ENCODE measurements at places on chromosomes 4 and X.

DNA sequence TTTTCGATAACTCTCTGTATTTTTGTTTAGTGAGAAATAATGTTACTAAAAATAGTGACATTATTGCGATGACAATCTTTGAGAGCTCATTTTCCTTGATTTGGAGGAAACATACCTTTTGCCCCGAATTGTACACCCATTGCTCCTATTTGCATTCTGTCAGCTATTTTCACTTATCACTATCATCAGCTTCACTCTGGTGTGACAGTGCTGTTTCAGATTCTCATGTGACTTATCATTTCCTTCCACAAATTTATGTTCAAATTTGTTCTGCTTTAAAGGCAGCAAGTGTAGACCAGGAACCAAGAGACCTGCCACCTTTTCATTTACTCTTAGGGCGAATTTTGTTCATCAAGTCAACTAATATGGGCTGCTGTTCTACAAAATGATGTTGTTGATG, 179.4 kb downstream of the RBM46 start:
- DNase-seq, result no peak

- DNase-seq, result no peak
Measured at GRCh38 chr4:4439782-4440181, 52.9 kb downstream of the NSG1 start.

- no peak for DNase-seq
Measured at GRCh38 chr4:168739886-168740285, 243.0 kb downstream of the PALLD start.

DNA sequence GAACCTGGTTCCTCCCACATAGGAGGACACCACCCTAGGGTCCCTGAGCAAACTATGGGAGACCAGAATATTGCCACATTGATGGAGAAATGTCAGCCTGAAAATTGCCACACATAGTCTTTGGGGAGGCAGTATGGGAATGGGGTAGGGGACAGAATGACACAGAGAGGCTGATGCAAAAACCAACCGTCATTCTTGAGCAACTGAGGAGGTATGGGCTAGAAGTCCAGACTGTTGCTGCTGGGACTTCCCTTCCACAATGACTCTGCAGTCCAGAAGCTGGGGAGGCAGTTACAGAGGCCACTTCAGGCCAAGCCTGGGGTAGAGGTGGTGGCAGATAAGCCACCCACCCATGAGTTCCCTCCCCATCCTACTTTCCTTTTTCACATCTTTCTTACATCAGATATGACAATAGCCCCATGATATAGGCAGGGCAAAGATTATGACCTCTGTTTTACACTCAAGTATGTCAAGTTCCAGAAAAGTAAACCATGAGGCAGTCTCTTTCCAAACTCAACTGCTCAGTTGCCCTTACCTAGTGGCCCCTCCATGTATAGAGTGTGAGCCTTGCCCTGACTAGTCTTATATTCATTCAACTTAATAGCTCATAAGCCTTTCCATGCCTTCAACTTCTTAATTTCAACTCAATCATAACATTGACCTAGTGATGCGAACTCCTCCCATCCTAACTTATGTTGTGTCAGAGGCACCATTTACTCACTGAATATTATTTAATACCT, 41.7 kb downstream of the VSIG4 start:
- no peak for DNase-seq

- no peak for DNase-seq
Measured at GRCh38 chrX:150680974-150681373, 12.2 kb upstream of the MTMR1 start.

DNA sequence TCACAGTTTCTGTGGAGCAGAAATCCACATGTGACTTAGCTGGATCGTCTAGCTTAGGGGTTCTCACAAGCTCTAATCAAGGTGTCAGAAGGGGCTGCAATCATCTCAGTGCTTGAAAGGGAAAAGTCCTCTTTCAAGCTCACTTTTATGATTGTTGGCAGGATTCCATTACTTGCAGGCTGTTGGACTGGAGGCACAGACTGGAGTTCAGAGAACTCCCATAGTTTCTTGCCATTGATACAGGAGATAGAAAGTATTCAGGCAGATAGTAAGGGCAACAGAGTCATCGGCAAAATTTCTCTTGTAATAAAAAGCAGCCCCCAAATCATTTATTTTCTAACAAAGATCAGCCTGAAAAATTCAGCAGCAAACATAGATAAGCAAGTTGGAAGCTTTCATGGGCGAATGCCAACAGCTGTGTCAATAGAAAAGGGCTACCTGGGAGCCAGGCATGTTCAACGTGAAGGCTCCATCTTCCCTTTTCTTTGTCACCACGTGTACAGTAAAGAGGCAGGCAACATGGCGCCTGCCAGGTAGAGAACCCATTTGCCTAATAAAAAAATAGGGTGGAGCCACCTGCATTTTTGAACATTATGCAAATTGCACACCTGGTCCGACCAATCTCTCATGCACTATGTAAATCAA, 64.4 kb downstream of the CXCL13 start:
- no peak for DNase-seq

DNA sequence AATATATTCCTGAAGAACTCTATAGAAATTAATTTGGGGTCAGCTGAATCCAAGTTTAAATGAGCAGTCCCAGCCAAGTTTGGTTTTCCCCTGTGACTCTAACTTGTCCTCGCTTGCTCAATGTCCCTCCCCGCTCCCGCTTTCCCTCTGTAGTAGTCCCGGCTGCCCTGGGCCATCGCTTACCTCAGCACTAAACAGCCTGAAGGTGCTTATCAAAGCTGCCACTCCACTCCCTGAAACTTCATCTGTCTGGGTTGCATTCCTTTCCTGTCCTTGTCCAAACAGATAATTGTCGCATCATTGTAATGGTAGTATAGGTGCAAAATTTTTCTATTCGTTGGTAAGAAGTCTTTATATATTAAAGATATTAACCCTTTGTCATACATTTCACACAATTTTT, 12.8 kb downstream of the SLC25A43 start:
- no peak for DNase-seq

- DNase-seq, result no peak
Measured at GRCh38 chr4:20283039-20283438, 31.3 kb downstream of the SLIT2 start.

GRCh38 chr4:179441596-179441995, 1999.4 kb upstream of the AGA start:
- no peak for DNase-seq

DNA sequence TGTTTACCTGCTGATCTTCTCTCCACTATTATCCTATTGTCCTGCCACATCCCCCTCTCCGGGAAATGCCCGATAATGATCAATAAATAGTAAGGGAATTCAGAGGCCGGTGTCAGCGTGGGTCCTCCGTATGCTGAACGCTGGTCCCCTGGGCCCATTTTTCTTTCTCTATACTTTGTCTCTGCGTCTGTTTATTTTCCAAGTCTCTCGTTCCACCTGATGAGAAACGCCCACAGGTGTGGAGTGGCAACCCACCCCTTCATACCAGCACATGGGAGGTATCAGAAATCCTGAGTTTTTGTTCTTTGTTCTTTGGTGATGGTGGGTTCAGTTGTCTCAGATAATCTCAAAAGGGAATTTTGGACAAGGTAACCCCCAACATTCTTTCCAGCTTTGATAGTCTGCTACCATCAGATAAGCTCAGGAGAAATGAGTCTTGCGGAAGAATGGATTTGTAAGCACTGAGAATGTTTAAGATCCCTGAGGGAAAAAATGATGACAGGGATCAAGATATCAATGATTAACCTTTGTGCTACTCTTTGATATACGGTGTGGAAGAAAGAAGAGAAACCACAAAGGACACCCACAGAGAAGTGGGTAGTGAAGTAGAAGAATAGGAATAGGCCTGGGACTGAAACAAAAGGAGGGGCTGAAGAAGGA, 117.9 kb downstream of the CEP44 start:
- DNase-seq, result no peak

GRCh38 chr4:156194896-156195295, 241.2 kb upstream of the CTSO start:
- no peak for DNase-seq

DNA sequence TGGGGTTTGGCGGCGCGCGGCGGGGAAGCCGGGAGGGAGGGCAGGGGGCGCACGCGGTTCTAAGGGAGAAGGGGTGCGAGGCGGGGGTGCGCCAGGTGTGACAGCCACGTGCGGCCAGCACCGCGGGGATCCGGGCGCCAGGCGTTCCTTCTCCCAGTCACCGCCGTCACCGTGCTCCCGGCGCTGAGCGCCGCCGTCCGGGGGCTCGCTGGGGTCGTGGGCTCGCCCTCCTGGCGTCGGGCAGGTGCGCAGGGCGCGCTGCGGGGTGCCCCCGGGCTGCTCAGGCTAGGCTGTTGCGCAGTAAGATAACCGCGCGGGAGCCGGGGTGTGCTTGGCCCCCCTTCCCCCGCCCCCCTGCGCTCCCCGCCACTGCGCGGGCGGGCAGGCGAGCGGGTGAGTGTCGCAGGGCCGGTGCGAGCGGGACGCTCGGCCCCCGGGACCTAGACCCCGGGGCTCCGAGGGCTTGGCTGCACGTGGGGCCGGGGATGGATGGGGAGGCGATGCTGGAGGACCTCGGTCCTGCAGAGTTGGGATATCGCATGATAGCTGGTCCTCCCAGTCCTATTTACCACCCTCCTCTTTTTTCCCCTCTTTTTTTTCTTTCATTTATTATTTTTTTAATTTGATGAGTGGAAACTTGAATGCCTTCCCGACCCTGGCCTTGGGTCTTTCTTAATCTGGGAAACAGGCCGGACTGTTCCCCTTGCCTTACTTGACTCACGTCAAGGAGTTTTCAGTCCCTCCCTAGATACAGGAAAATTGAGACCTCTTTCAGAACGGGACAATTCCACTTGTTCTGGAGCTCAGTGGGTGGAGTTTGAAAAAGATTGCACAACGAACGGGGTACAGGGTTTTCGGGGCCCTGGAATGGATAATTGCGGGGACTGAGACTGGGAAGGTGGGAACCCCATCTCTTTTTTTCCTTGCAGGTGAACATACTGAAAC, 797 bp downstream of the TXLNG start:
- no peak for DNase-seq

- DNase-seq, result no peak
Measured at GRCh38 chrX:72107320-72107719, 24.4 kb downstream of the RTL5 start.

DNA sequence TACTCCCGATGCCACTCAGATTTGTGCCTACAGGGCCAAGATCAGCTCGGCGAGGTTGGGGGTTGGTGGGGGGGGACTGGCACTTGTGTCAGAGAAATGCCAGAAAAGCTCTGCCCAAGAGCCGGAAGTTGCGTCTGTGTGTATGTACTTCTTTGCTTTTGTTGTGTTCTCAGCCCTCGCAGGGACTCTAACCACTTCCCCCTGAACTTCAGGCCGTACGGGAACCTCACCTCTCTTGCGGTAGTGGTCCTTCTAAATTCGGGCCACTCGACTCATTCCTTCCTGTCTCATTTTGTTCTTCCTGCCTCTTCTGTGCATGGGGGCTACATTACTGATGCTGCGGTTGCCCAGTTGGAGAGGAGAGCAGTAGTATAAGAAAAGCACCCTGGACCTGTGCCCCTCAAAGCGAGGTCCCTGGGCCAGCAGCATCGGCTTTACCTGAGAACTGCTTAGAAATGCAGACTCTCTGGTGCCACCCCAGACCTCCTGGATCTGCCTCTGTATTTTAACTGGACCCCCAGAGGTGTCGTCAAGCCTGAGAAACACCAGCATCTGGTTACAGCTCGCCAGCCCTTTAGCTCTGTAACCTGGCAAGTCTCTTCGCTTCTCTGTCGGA, 146.3 kb upstream of the RPS6KA3 start:
- peak; percentile 40 for DNase-seq

GRCh38 chrX:115560978-115561604, at the start of gene PLS3:
Gene PLS3 (plus strand): TSS chrX:115561174. CDS start chrX:115610251, 49,077 bp downstream.
- peak; percentile 19 for DNase-seq

- no peak for DNase-seq
Measured at GRCh38 chrX:39307488-39307887, 506.2 kb downstream of the MID1IP1 start.

DNA sequence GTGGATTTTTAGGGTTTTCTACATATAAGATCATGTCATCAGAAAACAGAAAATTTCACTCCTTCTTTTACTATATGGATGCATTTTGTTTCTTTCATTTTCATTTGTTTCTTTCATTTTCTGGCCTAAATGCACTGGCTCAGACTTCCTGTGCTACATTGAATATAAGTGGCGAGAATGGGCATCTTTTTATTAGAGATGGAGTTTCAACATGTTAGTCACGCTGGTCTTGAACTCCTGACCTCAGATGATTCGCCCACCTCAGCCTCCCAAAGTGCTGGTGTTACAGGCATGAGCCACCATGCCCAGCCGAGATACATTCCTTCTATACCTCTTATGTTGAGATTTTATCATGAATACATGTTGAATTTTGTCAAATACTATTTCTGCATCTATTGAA, 61.8 kb downstream of the BRWD3 start:
- no peak for DNase-seq

- DNase-seq, result no peak
Measured at GRCh38 chr4:61923179-61923578, 723.1 kb downstream of the ADGRL3 start.

DNA sequence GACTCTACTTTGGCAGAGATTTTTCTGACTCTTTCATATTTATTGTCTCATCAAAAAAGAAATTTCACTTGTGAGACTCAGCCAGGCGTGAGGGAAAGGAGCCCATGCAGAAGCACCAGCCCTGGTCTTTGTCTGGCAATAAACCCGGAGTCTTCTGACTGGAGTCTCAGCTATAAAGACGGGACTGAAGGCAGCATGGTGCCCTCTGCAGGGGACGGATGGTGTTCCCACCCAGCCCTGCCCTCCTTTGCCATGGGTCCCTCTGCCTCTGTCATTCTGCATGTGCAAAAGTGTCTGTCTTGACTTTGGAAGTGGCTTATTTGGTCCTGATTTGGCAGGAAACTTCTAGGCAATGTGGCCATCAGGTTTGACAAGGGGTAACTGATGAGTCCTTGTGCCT, 14.2 kb downstream of the ZNF185 start:
- DNase-seq, result no peak

DNA sequence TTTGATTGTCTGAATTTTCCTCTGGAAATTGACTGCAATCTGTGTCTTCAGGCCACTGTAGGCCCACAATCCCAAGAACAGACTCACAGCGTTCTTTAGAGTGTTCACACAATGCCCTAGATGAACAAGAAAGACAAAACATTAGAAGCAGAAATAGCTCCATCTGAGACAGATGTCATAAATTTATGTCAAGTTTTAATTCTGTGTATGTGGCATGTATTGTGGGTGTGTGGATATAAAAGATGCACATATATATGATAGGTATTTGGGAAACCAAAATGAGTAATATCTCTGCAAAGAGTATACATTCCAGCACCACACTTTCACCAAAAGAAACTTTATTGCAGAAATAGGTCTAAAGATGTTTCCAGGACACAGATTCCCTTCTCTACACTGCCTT, 176.1 kb downstream of the CORIN start:
- no peak for DNase-seq

DNA sequence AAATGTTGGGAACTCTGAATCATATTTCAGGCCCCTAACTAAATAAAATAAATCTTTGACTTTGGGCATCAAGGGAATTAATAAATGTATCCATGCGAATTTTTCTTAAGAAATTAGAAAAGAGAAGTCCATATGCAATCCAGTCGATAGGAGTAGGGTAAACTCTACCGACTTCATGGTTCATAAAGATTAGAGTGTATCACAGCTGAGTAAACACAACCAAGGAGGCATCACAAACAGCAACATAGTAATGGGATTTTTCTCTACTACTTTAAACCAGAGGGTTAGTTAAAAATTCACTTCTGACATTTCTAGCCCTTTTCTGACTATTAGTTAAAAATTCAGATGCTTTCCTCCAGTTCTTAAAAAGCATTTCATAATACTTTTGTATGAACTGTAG, 19.9 kb downstream of the SEPTIN11 start:
- no peak for DNase-seq
